Mesendoderm (in vitro differentiated cells): ENCODE measurements at places on chromosomes 7 and 10.
A peak's percentile ranks its signal among the peaks of the same experiment; 100 is the strongest.

DNA sequence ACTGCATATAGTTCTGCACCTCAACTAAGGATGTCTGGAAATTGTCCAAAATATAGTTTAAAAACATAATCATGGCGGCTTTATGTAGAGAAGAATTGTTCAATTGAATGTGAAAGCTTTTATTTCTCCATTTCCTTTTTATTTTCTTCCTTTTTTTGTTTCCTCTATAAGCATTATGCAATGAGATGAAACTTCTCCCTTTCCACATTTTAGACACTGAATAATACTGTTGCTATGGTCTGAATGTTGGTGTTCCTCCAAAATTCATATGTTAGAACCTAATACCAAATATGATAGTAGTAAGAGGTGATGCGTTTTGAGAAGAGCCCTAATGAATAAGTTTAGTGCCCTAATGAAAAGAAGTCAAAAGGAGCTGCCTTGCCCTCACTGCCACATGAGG is 175.0 kb downstream of the RNLS start:
- DNase-seq: no peak

GRCh38 chr10:118028619-118029018 is 18.1 kb downstream of the RAB11FIP2 start:
- no peak for DNase-seq

GRCh38 chr10:52633266-52633665 is 139.3 kb downstream of the MBL2 start:
- no peak for DNase-seq

- DNase-seq: no peak
These were observed 857 bp upstream of the FOXP2 start for GRCh38 chr7:114413761-114414155.

DNA sequence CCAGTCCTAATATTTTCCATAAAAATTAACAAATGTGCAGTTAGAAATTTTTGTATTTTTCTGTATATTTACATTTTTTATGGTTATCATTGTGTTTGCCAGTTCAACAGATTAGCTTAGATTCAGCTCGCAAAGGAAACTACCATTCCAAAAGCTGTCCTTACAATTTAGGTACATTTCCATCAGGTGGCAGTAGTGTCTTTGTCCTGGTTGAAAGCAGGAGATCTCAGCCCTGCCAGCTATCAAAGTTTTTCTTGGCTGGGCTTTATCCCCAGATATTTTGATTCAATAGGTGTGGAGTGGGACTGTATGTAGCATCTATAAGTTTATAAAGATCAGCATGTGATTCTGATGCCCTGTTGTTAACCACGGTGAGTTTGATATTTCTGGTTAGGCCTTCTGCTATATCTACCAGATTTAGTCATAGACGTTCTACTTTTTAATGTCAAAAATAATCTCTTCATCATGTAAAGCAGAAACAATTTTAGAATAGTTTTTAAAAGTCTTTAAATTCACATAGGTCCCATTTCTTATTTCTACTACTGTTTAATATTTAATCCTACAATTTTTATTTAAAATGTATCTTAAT is 15.5 kb upstream of the ICA1 start:
- DNase-seq: peak; percentile 78

DNA sequence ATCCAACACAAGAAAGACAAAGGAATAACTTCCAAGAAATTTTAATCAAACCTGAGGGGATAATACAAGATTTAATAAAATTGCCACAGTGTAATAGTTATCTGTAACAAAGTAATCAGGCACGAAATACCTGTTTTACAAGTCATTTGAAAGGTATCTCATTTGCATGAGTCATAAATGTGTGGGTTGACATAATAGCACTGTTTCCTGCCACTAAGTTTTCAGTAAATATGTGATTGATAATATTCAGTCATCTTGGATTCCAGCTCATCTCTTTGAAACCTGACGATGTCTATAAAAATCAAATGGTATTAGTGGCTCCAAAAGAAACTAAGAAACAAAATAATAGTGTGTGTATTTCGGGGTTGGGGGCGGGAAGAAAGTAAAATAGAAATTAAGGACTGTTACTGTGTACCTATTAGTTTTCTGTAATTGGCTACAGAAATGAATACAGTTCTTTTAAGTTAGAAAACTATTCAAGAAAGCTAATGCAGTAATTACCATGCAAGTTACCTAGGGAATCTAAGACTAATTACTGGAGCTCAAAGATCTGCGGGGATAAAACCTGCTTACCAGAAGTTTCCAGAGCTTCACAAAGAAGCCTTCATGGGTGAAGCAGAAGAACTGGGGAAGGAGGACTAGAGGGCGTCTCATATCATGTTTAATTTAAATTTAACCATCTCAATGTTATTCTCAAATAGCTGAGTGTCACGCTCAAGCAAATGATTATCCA is 100.7 kb downstream of the ST8SIA6 start:
- DNase-seq: no peak

DNA sequence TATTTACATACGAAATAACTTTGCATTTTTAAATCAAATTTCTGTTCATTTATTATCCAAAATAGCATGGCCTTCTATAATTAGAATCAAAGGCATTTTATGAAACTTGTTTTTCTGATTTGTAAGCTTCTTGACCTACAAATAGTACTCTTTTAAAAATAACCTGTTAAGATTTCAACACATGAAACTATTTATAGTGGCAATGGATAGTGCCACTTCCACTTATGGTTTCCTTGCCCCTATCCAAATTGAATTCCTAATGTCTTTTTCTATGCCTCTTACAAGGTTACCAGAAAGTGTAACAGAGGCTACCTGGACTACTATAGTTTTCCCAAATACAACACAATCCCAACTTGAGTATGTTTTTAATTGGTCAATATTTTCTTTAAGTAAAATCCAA is 263.5 kb downstream of the SEMA3D start:
- no peak for DNase-seq

DNA sequence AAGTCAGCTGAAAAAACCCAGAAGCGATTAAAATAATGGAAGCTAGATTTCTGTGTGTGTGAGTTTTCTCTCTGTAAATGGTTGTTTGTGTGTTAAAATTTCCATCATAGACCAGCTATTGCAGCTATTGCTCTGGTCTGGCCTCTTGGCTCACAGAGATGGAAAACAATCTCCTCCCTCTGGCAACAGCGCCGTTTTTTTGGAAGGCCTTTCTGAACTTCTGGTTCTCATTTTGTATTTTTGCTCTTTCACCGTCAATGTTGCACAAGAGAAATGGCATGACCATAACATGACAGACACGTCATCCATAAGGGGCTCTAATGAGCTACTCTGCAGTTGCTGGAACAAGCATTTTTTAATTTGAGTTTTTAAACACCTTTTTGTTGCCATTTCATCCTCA is 91.0 kb downstream of the CUBN start:
- no peak for DNase-seq

DNA sequence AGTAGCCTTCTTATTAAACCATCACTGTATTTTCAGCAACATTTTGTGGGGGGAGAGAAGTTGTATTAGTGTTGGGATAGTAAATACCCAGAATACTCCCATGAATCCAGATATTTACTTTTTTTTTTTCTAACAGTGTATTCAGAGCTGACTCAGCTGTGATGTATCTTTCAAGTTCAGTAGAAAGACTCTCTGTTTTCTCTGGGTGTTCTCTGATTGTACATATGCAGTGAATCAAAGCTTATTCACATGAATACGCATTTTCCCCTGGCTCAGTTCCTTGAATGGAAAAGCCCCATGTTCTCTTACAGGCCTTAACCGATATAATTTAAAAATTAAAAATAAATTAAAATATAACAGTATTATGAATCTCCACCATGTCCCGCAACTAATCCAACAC is 1.3 kb downstream of the TFPI2 start:
- no peak for DNase-seq

GRCh38 chr10:133070405-133070804 is 17.3 kb upstream of the ADGRA1 start:
- DNase-seq: peak; percentile 37

- DNase-seq: peak; percentile 23
These were observed 61.1 kb upstream of the TMEM196 start for GRCh38 chr7:19834566-19834965.

DNA sequence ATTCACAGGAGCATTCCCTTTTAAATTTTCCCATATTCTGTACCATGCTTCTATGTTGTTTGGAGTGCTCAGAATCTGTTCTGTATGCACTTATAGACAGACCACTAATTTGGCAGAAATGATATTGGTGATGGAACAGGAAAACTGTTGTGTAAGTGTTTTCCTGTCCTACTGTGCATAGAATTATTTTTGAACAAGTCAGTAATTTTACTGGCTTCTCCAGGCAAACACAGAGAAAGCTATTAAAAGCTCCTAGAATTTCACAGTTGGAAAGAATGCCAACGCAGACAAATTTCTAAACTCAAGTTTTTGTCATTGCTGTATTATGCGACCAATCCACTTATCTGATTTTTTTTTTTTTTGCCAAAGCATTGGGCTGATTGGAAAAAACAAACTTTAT is 55.7 kb downstream of the ANKMY2 start:
- no peak for DNase-seq

DNA sequence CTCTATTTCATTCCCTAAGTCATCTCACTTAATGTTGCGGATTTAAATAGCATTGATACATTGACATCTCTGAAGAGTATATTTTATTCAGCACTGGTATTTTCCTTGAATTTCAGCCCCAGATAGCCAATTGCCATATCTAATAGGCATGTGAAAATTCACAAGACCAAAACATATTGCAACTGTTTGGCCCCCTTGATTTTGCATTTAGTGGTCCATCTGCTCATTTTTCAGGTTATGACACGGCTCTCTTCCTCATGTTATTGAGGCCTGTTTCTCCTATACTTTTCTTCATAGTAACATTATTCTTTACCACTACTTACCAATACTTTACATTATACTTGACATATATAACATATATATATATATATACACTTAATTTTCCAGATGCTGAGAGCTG is 43.7 kb downstream of the MKLN1 start:
- DNase-seq: no peak

- DNase-seq: no peak
These were observed 22.0 kb upstream of the ANLN start for GRCh38 chr7:36367561-36368077.

DNA sequence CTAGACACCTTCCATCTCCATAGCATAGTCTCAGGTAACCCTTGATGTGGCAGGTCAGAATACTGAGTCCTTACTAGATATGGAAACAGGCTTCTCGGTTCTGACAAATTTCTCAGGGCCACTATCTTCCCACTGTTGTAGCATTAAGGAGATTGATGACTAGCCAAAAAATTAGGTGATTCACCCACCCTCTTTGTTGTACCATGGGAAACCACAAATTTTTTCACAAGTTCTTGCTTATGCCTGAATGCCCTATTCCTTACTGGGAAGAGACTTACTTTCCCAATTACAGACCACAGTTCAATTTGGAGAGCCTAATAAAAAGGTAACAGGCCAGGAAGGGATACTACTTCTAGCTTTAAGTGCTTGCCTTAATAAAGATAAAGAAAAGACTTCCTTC is 948.8 kb downstream of the GRM8 start:
- no peak for DNase-seq

GRCh38 chr7:156063241-156063810 is 251.1 kb upstream of the SHH start:
- no peak for DNase-seq

DNA sequence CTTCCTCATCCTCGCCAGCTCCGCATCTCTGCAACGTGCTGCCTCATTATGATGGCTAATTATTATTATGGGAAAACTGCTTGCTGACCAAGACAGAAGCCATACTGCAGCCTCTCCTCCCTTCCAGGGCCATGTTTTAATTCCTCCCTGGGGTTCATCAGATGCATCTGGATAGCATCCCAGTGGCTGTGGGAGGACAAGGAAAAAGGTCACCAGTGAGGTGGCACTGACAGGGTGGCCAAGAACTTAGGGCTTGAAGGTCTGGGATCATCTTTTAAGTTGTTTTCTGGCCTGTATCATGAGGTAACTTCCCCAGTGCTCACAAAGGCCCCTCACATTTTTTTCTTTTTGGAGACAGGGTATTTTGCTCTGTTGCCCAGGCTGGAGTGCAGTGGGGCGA is 39.6 kb downstream of the KCNH2 start:
- DNase-seq: no peak

DNA sequence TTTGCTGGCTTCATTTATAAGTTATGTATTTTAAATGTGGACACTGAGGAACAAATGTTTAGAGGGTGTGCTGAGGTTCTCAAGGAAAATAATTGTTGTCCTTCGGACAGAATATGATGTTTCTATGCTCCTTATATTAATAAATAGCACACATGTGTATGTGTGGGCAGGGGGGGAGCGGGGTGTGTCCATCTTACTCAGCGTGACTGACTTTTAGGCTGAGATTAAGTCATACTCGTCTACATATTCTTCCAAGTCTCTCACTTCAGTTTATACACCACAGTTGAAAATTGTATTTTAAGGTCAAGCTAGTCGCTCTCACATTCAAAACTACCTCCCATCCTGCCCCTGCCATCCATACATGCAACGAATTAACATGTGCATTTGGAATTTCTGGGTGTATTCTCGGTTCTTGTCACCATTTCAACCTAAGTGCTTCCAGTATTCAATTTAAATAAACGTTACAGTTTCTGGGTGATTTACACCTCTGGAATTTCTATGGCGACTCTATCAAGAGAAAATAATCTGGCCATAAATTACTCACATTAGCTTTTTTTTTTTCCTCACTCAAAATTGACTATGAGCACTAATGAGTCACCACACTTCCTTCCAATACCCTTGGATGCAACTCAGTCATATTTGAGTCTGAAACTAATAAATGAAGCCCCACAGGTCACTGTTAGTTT is 3.3 kb downstream of the PCDH15 start:
- no peak for DNase-seq

DNA sequence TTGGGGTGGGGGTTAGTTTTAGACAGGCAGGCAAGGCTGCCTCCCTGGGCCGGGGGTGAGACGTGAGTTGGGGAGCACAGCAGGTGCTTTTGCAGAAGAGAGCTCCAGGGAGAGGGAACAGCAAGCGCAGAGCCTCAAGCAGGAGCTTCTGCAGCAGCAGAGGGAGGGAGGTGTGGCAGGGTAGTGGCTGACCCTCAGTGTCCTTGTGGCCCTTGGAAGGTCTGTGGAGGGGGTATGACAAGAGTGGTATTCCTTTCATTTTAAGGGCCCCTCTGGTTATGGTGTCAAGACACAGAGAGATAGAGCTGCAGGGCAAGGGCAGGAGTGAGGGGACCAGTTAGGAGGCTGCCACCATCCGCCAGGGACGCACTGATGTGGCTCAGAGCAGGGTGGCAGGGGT is 138.9 kb downstream of the EBF3 start:
- no peak for DNase-seq

- no peak for DNase-seq
These were observed 46.1 kb downstream of the TNPO3 start for GRCh38 chr7:129008645-129009414.
